ENCODE measurements at places on chromosomes 3 and 15. TPM values are rescaled to one million over a fixed set of nuclear protein-coding genes. Genes with fewer than 3 reads are reported as not detected.

The CPN2 gene
- not detected for total RNA-seq

The GOLGB1 gene
- 14.2 TPM for total RNA-seq

The TMOD3 gene
- 71.4 TPM for total RNA-seq

The ASTE1 gene
- 4.9 TPM for total RNA-seq

The COL6A5 gene
- not detected for total RNA-seq

The SNTN gene
- not detected for total RNA-seq

The C3orf62 gene
- 0.50 TPM for total RNA-seq

- DNase-seq = no peak
Measured at GRCh38 chr3:59886790-59887189, 837.0 kb upstream of the CFAP20DC start.

DNA sequence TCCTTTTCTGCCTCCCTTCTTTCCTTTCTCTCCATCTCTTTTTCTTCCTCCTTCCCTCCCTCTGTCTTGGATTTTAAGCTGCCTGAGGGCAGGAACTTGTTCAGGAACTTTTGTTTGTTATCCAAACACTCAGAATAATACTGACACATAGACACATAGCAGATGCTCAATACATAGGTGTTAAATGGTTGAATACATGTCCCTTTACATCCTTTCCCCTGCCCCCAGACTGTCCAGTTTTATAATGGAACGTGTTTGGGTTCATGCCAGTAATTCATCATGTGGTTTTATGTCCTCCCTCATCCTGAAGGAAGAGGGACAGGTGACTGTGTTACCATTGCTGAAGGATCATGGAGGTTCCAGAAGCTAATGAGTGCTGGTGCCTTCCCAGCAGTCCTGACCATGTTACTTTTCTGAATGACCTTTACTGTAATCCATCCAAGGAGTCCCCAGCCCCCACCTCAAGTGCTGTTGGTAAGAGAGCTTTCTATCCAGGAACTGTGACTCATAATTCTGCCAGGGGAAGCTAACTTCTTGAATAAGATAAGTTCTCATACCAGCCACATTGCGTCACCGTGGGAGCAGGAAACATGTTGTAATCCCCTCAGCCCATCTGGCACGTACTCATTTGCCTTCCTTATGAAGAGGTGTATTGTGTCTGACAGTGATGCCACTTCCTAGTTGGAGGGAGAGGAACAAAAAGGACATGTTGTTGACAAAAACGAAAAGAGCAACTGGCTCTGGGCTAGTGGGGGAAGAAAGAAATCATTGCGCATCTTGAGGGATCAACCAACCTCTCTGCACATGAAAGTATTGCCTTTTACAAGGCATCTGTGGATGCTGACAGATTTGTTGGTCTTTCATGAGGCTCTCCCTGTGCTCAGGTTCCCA is 52.4 kb downstream of the IL1RAP start:
- peak; percentile 97 for DNase-seq

DNA sequence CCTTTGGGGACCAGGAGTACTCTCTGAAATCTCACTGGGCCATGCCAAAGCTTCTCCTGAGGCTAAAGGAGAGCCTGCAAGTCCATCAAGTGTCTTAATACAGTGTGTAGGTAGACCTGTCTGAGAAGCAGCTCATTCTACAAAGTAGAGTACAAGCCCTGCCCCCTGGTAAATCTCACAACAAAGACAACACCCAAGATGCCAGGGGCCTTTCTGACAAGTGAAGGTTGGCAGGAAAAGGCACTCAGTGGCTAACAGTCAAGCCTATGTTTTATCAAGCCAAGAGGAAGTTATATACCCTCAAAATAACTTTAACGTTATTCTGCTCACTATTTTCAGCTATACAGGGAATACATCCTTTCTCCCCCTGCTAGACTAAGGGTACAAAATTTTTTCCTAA is 58.3 kb downstream of the NMNAT3 start:
- DNase-seq = no peak

DNA sequence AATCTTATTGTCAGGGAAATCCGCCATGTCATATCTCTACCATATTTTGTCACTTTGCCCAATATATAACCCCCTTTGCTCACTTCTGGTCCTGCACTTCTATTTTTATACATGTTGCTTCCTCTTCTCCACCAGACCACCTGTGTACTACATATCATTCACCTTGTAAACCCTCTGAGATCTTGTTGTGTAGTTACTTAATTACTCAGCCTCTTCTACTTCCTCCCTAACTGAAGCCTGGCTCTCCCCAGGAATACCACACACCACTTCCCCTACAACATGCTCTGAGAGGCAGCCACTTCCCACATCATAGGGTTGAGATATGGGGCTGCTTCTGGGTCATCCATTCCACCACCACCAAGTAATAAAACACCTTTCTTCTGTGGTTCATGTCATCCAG is 10.0 kb downstream of the HEXA start:
- DNase-seq = no peak

DNA sequence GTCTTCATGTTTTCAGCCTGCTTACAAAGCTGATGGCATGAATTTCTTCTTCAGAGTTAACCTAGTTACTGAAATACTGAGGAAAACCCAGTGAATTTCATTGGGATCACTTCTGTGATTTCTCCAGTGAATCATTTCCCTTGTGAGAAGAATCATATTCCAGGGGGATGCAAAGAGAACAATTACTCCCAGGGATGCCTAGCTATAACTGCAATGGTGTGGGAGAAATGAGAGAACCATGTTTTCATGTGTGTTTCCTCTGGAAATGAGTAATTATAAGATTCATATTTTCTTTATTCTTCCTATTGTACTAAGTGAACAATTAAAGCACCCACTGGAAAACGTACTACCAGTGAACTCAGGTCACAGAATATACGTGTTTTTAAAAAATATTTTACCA is 485.4 kb downstream of the GRM7 start:
- no peak for DNase-seq

GRCh38 chr15:80609512-80609946 is 85.6 kb upstream of the ABHD17C start:
- DNase-seq = no peak

DNA sequence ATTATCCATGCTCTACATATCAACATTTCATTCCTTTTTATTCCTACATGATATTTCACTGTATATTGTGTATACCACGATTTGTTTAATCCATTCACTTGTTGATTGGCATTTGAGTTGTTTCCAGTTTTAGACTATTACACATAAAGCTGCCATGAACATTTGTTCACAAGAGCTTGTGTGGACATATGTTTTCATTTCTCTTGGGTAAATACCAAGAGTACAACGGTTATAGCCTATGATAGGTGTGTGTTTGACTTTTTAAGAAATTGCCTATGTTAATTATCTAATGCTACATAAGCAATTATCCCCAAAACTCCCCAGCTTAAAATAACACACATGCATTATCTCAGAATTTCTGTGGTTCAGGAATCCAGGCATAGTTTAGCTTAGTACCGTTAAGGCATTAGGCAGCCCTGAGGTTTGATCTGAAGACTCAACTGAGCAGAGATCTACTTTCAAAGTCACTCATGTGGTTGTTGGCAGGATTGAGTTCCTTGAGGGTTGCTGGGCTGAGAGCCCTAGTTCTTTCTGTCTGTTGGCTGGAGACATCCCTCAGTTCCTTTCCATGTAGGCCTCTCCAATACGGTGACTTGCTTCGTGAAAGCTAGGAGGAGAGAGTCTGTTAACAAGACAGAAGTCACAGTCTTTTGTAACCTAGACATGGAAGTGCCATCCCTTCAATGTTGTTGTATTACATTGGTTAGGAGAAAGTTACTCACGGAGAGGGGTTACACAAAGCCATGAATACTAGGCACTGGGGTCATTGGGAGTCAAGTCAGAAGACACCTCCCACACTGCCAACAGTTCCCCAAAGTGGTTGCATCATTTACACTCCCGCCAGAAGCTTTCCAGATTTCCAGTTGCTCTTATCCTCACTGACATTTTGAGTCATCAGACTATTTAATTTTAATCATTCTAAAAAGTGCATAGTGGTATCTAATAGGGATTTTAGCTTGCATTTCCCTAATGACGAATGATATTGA is 21.0 kb upstream of the PCSK6 start:
- DNase-seq = no peak

- DNase-seq = no peak
Measured at GRCh38 chr3:138829886-138830510, 4.7 kb downstream of the PIK3CB start.

- no peak for DNase-seq
Measured at GRCh38 chr3:134332344-134332743, 41.9 kb downstream of the AMOTL2 start.

DNA sequence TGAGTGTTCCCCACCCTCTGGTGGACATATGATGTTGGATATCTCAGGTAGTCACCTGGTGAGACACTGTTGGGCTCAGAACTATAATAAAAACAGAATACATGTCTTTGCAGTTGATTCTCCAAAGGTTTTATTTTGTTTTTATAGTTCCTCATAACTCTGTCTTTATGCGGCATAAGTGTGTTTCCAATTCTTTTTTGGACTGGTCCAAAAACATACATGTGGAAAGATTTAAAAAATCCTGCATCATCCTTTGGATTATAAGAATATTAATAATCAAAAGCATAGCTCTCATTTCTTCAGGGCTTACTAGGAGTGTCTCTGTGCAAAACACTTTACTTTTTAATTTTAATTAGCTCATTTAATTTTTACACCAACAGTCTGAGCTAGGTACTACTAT is 71.0 kb upstream of the ANKRD34C start:
- no peak for DNase-seq

DNA sequence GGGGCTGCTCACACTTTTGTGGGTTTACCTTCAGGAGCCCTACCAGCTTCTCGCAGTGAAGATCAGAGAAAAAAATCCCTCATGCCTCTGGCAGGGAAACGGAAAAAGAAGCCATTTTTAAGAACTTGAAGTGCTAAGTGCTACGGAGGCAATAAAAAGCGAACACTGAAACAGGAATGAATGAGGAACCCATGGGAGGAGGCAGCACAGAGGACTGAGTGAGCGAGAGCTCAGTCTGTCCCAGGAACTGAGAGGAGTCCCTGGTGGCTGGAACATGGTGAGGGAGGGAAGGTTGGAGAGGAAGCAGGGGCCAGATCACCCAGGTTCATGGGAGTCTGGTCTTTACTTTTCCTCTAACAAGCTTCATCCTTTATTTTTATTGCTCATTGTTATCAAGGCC is 228.1 kb upstream of the PROK2 start:
- DNase-seq = no peak

GRCh38 chr15:64161688-64162477 is 939 bp downstream of the PPIB start:
- no peak for DNase-seq

GRCh38 chr3:154025007-154025406 is 96.2 kb upstream of the ARHGEF26 start:
- DNase-seq = no peak

- DNase-seq = no peak
Measured at GRCh38 chr15:74788042-74788682, 6.3 kb downstream of the CSK start.

DNA sequence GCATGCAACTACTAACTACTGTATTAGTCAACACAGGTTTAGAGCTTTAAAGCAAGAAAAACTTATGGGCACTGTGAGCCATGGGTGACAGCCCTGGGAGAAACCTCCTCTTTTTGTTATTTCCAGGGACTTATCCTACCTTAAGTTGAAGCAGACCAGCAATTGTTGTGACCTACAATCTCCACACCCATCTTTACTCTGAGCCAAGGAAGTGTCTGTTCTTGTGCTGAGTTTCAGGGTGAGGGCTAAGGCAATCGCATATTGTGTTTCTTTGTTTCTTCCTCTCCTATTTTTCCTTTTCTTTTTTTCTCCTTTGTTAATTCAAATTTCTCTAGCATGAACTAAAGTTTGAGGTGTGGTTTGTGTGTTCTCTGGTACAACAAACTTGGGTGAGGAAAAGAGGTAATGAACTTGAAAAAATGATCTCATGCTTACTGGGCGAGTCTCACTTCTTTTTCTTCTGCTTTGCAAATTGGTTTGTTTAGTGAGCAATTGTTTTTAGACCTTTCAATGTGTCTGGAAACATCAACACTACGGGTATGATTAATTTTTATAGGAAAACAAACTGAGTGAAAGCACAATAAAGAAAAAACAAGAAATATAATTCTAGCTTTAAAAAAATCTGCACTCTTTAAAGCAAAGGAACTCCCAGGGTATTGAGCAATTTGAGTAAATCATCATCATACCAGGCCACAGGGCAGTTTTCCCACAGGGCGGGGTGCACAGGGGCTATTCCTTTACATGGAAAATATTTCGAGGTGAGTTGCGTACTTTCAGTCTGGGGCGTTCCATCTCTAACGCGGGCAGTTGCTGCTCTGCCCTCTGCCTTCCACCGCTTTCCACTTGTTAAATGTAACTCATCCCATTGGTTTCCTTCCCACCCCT is 2.7 kb downstream of the UPK1B start:
- peak; percentile 14 for DNase-seq

GRCh38 chr3:156037356-156037755 is 83.0 kb upstream of the KCNAB1 start:
- DNase-seq = no peak

DNA sequence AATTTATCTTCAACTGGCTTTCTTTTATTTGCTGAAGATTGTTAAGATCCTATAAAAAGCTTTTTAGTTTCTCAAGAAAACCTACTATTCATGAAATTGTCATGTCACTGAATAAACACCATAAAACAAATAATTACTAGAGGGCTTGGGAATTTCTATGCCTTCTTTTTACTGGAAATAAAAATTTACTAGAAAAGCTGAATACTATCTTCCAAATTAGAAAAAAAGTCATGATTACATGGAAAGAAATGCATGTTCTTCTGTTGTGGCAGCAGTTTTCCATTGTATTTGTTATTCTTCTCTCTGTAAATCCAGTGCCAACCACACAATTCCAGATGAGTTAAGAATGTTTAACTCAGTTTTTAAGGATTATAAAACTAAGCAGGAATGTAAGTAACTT is 153.8 kb downstream of the RAP2B start:
- DNase-seq = peak; percentile 47

All from SJSA1 (cell line).